D721Med (cell line): ENCODE measurements at places on chromosomes 5 and 9.
A peak's percentile ranks its signal among the peaks of the same experiment; 100 is the strongest.

DNA sequence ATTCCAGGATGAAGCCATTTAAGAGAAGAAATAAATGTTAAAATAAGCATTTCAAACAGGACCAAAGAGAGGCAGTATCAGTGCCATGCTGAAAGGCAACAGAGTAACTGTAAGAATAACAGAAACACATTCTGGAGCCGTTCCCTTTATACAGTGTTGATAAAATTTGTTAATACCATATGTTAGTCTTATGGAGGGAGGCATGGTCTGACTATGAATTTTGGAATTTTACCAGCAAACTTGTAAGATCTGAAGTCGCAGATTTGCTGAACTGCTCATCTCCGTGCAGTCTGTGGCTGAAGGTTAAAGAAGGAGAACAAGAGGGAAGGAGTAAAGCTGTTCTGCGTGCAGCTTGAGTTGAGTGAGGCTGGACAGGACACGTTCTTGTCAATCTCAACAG lies 508.4 kb downstream of the NFIB start:
- no peak for DNase-seq

DNA sequence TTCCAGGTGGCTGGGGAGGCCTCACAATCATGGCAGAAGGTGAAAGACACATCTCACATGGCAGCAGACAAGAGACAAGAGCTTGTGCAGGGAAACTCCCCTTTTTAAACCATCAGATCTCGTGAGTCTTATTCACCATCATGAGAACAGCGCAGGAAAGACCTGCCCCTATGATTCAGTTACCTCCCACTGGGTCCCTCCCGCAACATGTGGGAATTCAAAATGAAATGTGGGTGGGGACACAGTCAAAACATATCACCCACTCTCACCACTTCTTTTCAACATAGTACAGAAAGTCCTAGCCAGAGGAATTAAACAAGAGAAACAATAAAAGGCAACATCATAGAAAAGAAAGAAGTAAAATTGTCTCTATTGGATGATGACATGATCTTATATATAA lies 223.4 kb upstream of the SLC24A2 start:
- no peak for DNase-seq

GRCh38 chr5:172281346-172281745 lies 2.2 kb downstream of the UBTD2 start:
- no peak for DNase-seq

- no peak for DNase-seq
These were observed 85.4 kb upstream of the AGXT2 start for GRCh38 chr5:35133186-35133585.

DNA sequence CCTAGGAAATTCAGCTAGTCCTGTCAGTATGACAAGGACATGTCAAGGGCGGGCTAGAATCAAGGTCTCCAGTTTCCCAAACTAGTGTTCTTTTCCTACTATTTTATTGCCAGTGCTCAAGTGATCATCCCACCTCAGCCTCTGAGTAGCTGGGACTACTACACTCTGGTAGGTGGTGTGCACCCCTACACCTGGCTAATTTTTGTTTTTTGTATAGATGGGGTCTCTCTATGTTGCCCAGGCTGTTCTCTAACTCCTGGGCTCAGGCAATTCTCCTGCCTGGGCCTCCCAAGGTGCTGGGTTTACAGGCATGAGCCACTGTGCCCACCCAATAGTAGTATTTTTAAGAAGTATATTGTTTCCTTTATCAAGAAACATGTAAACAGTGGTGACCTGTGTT lies 54.0 kb downstream of the C9orf85 start:
- no peak for DNase-seq

DNA sequence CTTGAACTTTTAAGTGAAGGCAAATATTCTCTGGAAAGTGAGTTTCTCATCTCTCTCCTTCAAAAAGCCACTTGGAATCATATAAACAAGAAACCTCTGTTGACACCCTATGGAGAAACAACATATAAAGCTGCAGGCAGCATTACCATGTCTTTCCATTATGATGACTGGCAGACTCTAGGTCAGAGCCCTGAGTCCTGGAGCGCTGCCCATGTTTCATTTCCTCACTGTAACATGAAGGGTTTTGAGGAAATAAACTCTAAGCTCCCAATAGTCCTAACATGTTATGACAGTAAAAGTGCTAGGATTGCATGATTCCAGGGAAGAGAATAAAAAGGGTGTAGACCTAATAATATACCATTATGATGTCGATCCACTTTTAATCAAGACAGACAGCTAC lies 220.6 kb downstream of the CTNND2 start:
- no peak for DNase-seq

- peak; percentile 92 for DNase-seq
These were observed 57.2 kb downstream of the COL5A1 start for GRCh38 chr9:134698587-134699342.
